ENCODE measurements at places on chromosomes 5 and 9. TPM values are rescaled to one million over a fixed set of nuclear protein-coding genes. Genes with fewer than 3 reads are reported as not detected.

DNA sequence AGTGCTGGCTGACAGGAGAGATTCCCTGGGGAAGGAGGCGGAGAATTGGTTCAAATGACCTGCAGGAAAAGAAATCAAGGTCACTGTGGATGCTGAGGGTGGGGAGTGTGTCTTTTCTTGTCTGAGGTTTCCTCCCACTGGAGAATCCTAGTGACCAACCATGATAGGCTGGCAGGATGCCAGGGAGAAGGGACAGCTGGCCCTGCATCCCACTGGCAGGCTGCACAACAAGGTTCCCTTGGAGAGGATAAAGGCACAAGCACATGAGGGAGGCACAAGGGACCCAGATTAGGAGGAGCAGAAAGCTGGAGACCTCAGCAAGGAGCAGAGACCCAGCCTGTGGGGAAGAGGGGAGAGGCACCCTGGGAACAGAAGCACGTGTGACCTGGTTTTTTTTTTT is 11.4 kb upstream of the ZDHHC12 start:
- H3K27ac ChIP-seq = peak overlapping the region; percentile 31
- peaks cover 6% of the 10 kb centered on the region for H3K36me3 ChIP-seq
- no peak for DNase-seq
- no peak overlapping the region for H3K4me3 ChIP-seq
- no peaks in the 10 kb centered on the region for H3K27me3 ChIP-seq
- H3K4me1 ChIP-seq = peaks cover 2% of the 10 kb centered on the region

GRCh38 chr9:126169736-126170135 is 156.9 kb upstream of the MVB12B start:
- peaks cover 4% of the 10 kb centered on the region for H3K4me1 ChIP-seq
- H3K4me3 ChIP-seq = no peak overlapping the region
- no peak overlapping the region for H3K27ac ChIP-seq
- no peaks in the 10 kb centered on the region for H3K36me3 ChIP-seq
- DNase-seq = no peak
- H3K27me3 ChIP-seq = no peaks in the 10 kb centered on the region

DNA sequence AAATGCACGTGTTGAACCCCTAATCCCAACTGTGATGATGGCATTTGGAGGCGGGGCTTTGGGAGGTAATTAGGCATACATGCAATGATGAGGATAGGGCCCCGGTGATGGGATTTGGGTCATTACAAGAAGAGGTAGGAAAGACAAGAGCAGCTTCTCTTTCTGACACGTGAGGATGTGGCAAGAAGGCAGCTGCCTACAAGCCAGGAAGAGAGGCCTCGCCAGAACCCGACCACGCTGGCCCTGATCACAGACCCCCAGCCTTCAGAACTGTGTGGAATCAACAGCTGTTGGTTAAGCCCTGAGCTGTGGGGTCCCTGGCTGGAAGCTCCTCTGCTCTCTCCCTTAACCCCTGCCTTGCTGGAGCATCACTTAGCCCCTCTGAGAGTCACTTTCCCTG is 57.5 kb downstream of the COL23A1 start:
- H3K27ac ChIP-seq = no peak overlapping the region
- H3K4me1 ChIP-seq = peaks cover 7% of the 10 kb centered on the region
- no peak overlapping the region for H3K4me3 ChIP-seq
- H3K36me3 ChIP-seq = no peaks in the 10 kb centered on the region

- no peaks in the 10 kb centered on the region for H3K36me3 ChIP-seq
- peaks cover 6% of the 10 kb centered on the region for H3K4me1 ChIP-seq
- H3K27ac ChIP-seq = no peak overlapping the region
- H3K4me3 ChIP-seq = no peak overlapping the region
- no peak for DNase-seq
Measured at GRCh38 chr9:115030006-115030405, 88.0 kb downstream of the TNC start.

- no peak for DNase-seq
- H3K36me3 ChIP-seq = peaks cover 8% of the 10 kb centered on the region
- H3K4me3 ChIP-seq = no peak overlapping the region
Measured at GRCh38 chr9:7171396-7172153, 413.8 kb downstream of the KDM4C start.

SV2C gene
- total RNA-seq = 0.05 TPM

DNA sequence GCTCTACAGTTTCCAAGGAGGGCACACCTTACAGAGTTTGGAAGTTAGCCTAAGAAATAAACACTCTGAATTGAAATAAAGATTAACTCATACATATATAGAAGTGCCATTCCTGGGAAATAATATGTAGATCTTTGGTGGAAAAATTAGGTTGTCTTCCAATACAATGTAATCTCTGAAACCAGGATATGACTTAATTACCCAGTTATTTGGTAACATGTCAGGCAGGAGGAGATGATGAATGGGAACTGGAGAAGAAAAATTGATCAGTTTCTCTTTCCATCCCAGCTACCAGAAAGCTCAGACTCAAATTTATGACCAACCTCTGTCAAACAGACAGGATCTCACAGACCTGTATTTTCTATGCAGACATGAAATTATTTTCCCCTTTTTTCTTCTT is 215.2 kb upstream of the SNX2 start:
- peaks cover 8% of the 10 kb centered on the region for H3K4me1 ChIP-seq
- no peaks in the 10 kb centered on the region for H3K36me3 ChIP-seq
- H3K4me3 ChIP-seq = no peak overlapping the region
- H3K27ac ChIP-seq = no peak overlapping the region

SURF6 gene
- 67.2 TPM for total RNA-seq

LHX6 gene
- 1.5 TPM for total RNA-seq

DNA sequence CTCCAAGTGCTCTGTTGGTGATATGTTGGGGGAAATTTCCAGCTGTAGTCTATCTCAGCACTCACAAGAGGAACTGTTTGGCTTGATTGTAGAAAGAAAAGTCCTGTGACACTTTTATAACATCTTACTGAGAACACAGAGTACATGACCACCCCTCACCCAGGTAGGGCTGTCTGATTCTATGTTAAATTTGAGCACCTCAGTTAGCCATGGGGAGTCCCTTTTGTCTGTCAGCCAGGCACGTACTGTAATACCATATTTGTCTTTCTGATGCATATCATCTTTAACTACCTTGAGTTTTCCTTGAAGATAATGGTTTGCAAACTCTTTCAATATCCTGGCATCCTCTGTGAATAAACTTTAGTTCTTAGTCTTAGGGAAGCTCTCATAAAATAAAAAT is 164.5 kb downstream of the IZUMO3 start:
- H3K4me1 ChIP-seq = peaks cover 23% of the 10 kb centered on the region
- no peak for DNase-seq
- no peaks in the 10 kb centered on the region for H3K27me3 ChIP-seq
- no peak overlapping the region for H3K4me3 ChIP-seq
- peaks cover 29% of the 10 kb centered on the region for H3K36me3 ChIP-seq

F2RL1 gene
- total RNA-seq = 38.9 TPM

DNA sequence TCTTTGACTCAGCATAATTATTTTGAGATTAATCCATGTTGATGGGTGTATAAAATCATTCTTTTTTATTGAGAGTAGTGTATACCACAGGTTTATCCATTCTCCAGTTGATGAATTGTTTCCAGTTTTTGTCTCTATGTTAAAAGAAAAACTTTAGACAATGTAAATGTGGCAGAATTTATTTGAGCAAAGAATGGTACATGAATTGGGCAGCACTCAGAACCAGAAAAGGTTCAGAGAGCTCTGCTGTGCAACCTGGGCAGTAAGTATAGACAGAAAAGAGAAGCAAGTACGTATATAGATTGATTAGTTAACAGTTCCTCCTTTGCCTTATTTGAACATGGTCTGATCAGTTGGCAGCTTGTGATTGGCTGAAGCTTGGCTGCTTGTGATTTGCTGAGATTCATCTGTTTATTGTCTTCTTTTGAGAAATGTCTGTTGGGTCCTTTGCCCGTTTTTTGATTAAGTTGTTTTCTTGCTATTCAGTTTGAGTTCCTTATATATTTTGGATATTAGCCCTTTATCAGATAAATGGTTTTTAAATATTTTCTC is 41.4 kb downstream of the CDC42SE2 start:
- no peak overlapping the region for H3K4me3 ChIP-seq
- no peak for DNase-seq
- no peaks in the 10 kb centered on the region for H3K4me1 ChIP-seq
- no peaks in the 10 kb centered on the region for H3K27me3 ChIP-seq
- H3K27ac ChIP-seq = no peak overlapping the region

DNA sequence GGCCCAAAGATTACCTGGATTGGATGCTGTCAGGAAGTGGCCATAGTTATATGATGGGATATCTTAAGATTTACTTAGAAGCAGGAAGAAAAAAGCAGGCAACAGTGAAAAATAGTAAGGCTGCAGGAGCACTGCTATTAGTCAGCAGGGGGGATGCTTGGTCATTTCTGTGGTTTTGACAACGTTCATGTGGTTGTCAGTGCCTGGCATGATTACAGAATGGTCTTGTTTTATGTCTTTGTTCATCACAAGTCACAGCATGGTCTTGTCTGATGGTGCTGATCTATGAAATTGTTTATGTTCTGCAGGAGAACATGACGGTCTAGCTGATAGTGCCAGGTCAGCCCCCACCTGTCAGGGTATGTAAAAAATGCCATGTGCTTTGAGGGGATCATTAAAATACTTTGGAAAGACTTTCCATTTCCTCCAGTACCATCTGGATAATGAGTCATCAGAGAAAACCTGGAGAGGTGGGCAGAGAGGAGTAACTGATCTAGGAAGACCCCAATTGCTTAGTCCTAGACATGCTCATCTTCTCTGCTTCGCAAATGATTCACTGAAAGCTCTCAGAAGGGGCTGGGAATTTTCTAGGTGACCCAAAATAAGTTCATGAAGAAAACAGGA is 48.5 kb downstream of the PLGRKT start:
- no peak overlapping the region for H3K4me3 ChIP-seq
- no peaks in the 10 kb centered on the region for H3K27me3 ChIP-seq
- no peaks in the 10 kb centered on the region for H3K36me3 ChIP-seq
- no peak overlapping the region for H3K27ac ChIP-seq
- H3K4me1 ChIP-seq = no peaks in the 10 kb centered on the region

TSTD2 gene
- total RNA-seq = 19.6 TPM

- no peak for DNase-seq
- no peaks in the 10 kb centered on the region for H3K36me3 ChIP-seq
- no peaks in the 10 kb centered on the region for H3K27me3 ChIP-seq
- H3K4me1 ChIP-seq = no peaks in the 10 kb centered on the region
- no peak overlapping the region for H3K27ac ChIP-seq
Measured at GRCh38 chr5:148306446-148306845, 5.8 kb upstream of the SPINK7 start.

GPRIN1 gene
- 5.8 TPM for total RNA-seq

GRCh38 chr9:129177443-129177790 is 644 bp downstream of the IER5L start:
- H3K27ac ChIP-seq = no peak overlapping the region
- no peak for DNase-seq
- H3K27me3 ChIP-seq = peaks cover 82% of the 10 kb centered on the region
- peaks cover 15% of the 10 kb centered on the region for H3K4me1 ChIP-seq
- H3K36me3 ChIP-seq = no peaks in the 10 kb centered on the region

DHFR gene
- 64.0 TPM for total RNA-seq

SELENOP gene
- 17.4 TPM for total RNA-seq

NUTM2G gene
- total RNA-seq = 0.27 TPM

- no peaks in the 10 kb centered on the region for H3K27me3 ChIP-seq
- H3K36me3 ChIP-seq = peaks cover 12% of the 10 kb centered on the region
- no peak overlapping the region for H3K27ac ChIP-seq
- H3K4me1 ChIP-seq = peaks cover 43% of the 10 kb centered on the region
Measured at GRCh38 chr5:16906255-16906654, 29.8 kb downstream of the MYO10 start.

- peaks cover 46% of the 10 kb centered on the region for H3K4me1 ChIP-seq
- H3K4me3 ChIP-seq = peak within 1 kb of the TSS; percentile 91
- H3K27ac ChIP-seq = peak within 1 kb of the TSS; percentile 93
- DNase-seq = peak; percentile 41
- no peaks in the 10 kb centered on the region for H3K27me3 ChIP-seq
Measured at GRCh38 chr9:132670457-132671391, at the start of gene GTF3C4. Gene GTF3C4, plus strand, starts transcription at chr9:132670464. Its CDS starts 135 bp downstream, at chr9:132670599.

IL3 gene
- total RNA-seq = not detected

CCDC183 gene
- total RNA-seq = 2.0 TPM

- peaks cover 9% of the 10 kb centered on the region for H3K27me3 ChIP-seq
- H3K36me3 ChIP-seq = no peaks in the 10 kb centered on the region
- DNase-seq = no peak
- no peak overlapping the region for H3K27ac ChIP-seq
- H3K4me3 ChIP-seq = no peak overlapping the region
Measured at GRCh38 chr9:107869111-107869510, 379.5 kb upstream of the KLF4 start.

DNA sequence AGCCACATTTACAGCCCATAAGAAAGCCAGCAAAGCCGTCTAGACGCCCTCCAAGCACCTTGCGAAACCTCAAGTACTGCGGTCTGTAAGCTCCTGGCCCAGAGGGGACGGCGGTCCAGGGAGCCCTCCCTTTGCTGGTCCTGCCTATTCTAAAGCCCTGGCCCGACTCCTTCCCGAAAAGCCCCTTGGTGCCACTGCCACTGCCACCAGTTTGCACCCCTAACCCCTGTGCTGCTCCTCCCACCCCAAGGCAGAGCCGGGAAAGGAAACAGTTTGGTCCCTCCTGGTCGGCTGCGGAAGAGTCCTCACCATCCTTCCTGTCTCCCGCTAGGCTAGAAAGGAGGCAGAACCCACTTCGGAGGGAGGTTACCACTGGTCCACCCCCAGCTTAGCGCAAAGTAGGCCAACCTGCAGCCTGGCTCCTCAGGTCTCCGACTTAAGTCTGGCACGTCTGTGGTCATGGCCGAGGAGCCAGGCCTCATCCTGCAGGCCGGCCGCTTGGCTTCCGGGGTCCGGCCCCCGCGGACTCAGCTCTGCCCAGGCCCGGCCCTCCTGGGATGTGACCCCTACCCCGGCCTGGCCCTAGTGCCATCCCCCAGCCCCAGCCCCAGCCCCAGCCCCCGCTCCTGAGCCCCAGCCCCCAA is 916 bp downstream of the TOR1A start:
- DNase-seq = peak; percentile 19
- H3K27ac ChIP-seq = peak overlapping the region; percentile 69
- peak overlapping the region; percentile 77 for H3K4me3 ChIP-seq
- peaks cover 26% of the 10 kb centered on the region for H3K36me3 ChIP-seq
- H3K27me3 ChIP-seq = no peaks in the 10 kb centered on the region

PDZD2 gene
- total RNA-seq = 7.5 TPM

MAP1B gene
- total RNA-seq = 65.7 TPM
